Bladder microvascular endothelial cell (primary cell): ENCODE measurements at places on chromosomes 13 and 19. TPM values are rescaled to one million over a fixed set of nuclear protein-coding genes. Genes with fewer than 3 reads are reported as not detected.

Gene PINLYP
- 0.16 and 2.8 TPM in 2 replicates for total RNA-seq

Gene CIC
- 16.2 and 27.6 TPM in 2 replicates for total RNA-seq

Gene NDFIP2
- 12.5 and 19.2 TPM in 2 replicates for total RNA-seq

Gene KLK14
- not detected in 2 replicates for total RNA-seq

Gene ADAT3
- total RNA-seq: 1.6 and 4.0 TPM in 2 replicates

Gene ZBTB45
- total RNA-seq: 4.4 and 6.9 TPM in 2 replicates

Gene TNFSF11
- not detected in 2 replicates for total RNA-seq

Gene TBXA2R
- 1.1 and 2.1 TPM in 2 replicates for total RNA-seq

Gene ZNF431
- 5.0 and 14.3 TPM in 2 replicates for total RNA-seq

Gene DCT
- total RNA-seq: not detected in 2 replicates

Gene SLAIN1
- 1.1 and 9.8 TPM in 2 replicates for total RNA-seq

Gene PDE4A
- total RNA-seq: 1.1 and 4.2 TPM in 2 replicates

Gene INSR
- 43.2 and 46.4 TPM in 2 replicates for total RNA-seq

Gene GPC6
- 0.16 and 0.38 TPM in 2 replicates for total RNA-seq

Gene WDR88
- not detected in 2 replicates for total RNA-seq

Gene NCAN
- not detected in 2 replicates for total RNA-seq

Gene CPB2
- not detected in 2 replicates for total RNA-seq

Gene NUP62
- 21.0 and 49.7 TPM in 2 replicates for total RNA-seq

Gene ZNF136
- total RNA-seq: 2.6 and 7.5 TPM in 2 replicates

Gene FPR3
- total RNA-seq: not detected in 2 replicates

Gene ZNF554
- 2.3 and 3.3 TPM in 2 replicates for total RNA-seq

Gene LILRA6
- total RNA-seq: not detected in 2 replicates

Gene ADM5
- total RNA-seq: 0.63 and 3.2 TPM in 2 replicates

Gene PRDX2
- total RNA-seq: 164 and 210 TPM in 2 replicates

Gene NLRP5
- not detected in 2 replicates for total RNA-seq

Gene S1PR5
- 0.13 and 0.16 TPM in 2 replicates for total RNA-seq

Gene TMPRSS9
- total RNA-seq: 0.06 TPM in 1 of 2 replicates, not detected in the other

Gene BBC3
- 19.9 and 22.2 TPM in 2 replicates for total RNA-seq

Gene RNF17
- total RNA-seq: not detected in 2 replicates

Gene LILRA2
- total RNA-seq: not detected in 2 replicates

Gene SRRM5
- 0.06 TPM in 1 of 2 replicates, not detected in the other for total RNA-seq

Gene HCN2
- total RNA-seq: 0.32 and 1.8 TPM in 2 replicates

Gene GARIN5A
- total RNA-seq: not detected in 2 replicates

Gene TEX29
- 0.44 TPM in 1 of 2 replicates, not detected in the other for total RNA-seq

Gene FAM216B
- total RNA-seq: not detected in 2 replicates

Gene ZNF560
- 0.06 and 0.49 TPM in 2 replicates for total RNA-seq

Gene ZNF607
- 2.8 and 5.9 TPM in 2 replicates for total RNA-seq

Gene SBK2
- total RNA-seq: not detected in 2 replicates

Gene SOX1
- not detected in 2 replicates for total RNA-seq

Gene TGFBR3L
- 0.38 TPM in 1 of 2 replicates, not detected in the other for total RNA-seq

Gene APOC1
- total RNA-seq: 0.31 and 1.5 TPM in 2 replicates

Gene C1QTNF9
- 0.06 and 0.97 TPM in 2 replicates for total RNA-seq

Gene KCTD12
- 105 and 244 TPM in 2 replicates for total RNA-seq

Gene SPHK2
- 5.2 and 6.4 TPM in 2 replicates for total RNA-seq

Gene PCDH17
- total RNA-seq: 1.3 and 5.8 TPM in 2 replicates

Gene GJB2
- total RNA-seq: not detected in 2 replicates

Gene TEX26
- total RNA-seq: not detected in 2 replicates

Gene CGB5
- not detected in 2 replicates for total RNA-seq
